Stimulated activated naive CD8-positive, alpha-beta T cell treated with anti-CD3 and anti-CD28 coated beads, Interleukin-15, amount 100 ng/mL, for 72 hours (primary cell): ENCODE measurements at places on chromosomes 4 and X.

- DNase-seq, result no peak
These were observed 25.5 kb upstream of the FGF5 start for GRCh38 chr4:80240976-80241375.

GRCh38 chr4:15793506-15794363, 15.6 kb downstream of the CD38 start:
- no peak for DNase-seq

DNA sequence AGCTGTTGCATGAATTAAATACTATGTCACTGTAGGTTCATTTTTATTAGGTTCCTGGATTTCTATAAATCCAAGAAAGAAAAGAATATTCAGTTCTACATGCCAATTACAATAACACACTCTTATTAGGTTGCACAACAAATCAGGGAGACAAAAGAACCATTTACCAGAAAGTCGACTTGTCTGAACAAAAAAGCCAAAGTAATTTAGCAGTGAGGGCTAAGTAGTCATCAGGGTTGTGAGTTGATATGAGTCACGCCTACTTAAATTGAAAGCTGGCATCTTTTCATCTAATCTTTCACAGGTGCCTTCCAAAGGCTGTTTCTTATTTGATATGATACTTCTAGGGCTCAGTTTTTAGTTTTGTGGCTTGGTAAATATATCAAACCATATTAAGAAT, 25.4 kb upstream of the GNRHR start:
- no peak for DNase-seq

DNA sequence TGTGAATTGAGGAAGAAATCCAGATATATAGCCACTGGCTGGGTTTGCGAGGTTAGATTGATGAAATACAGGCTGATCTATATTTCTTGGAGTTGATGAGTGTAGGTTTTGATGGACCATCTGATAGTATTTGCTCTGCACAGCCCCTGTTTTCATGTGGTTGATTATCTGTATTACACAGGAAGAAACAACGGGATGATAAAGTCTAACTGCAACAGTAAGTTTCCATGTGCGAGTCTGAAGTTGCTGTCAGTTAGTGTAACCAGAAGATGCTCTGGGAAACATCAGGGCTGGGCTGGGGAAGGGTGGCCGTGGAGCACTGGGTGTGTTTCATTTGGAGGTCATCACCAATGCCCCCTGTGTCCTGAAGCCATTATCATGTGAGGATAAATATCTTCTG, 148.4 kb upstream of the SFRP2 start:
- no peak for DNase-seq

DNA sequence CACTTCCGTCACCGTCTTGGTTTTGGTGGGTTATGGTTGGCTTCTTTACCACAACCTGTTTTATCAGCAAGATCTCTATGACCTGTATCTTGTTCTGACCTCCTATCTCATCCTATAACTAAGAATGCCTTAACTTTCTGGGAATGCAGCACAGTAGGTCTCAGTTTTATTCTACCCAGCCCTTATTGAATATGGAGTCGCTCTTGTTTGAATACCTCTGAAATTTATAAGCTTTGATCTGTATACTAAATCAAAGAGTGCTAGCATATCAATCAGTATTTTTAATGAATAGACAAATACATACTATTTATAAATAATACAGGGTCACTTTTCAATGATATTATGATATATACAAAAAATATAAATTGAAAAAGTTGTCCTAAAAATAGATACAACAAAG, 690.0 kb downstream of the TRAM1L1 start:
- DNase-seq, result no peak

GRCh38 chr4:106803083-106803482, 233.0 kb downstream of the DKK2 start:
- DNase-seq, result no peak
